ENCODE measurements at places on chromosomes 7 and 10. TPM values are rescaled to one million over a fixed set of nuclear protein-coding genes. Genes with fewer than 3 reads are reported as not detected.

The PLEKHS1 gene
- 0.21 TPM for polyA plus RNA-seq

The EIF5AL1 gene
- 3.0 TPM for polyA plus RNA-seq

The FAM53B gene
- polyA plus RNA-seq: 33.4 TPM

GRCh38 chr7:128812514-128813168, 17.6 kb upstream of the FLNC start:
- DNase-seq: no peak

The SRRM3 gene
- 1.5 TPM for polyA plus RNA-seq

The SPDYE11 gene
- polyA plus RNA-seq: 1.3 TPM

GRCh38 chr10:32379318-32379949, 32.5 kb upstream of the EPC1 start:
- no peak for DNase-seq

GRCh38 chr7:149414171-149414570, 46.7 kb downstream of the ZNF777 start:
- no peak for DNase-seq

- DNase-seq: no peak
These were observed 29.7 kb downstream of the IL15RA start for GRCh38 chr10:5947471-5948207.

- DNase-seq: no peak
These were observed 63.3 kb upstream of the CHST15 start for GRCh38 chr10:124156524-124157260.

DNA sequence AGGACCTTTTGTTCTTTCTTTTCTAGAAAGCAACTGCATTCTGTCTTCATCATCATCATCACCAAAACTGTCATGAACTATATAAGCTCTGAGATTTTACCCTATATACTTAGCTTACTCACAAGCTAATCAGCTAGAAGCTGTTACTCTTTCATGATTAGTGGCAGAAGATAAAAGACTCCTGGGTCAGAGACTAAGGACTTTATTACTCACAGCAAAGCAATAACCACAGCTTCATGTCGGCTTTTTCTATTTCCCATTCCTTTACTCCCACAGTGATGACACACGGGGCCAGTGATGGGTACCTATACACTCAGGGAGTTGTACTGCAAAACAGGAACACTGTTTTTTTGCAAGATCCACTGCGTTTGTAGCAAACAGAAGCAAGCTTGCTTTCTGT, 8.4 kb upstream of the C10orf88 start:
- no peak for DNase-seq

All from left renal cortex interstitium (tissue), 4 donors.